ENCODE measurements at places on chromosomes 2 and 18. TPM values are rescaled to one million over a fixed set of nuclear protein-coding genes. Genes with fewer than 3 reads are reported as not detected.

FAM237A gene
- not detected for total RNA-seq

REG3A gene
- 2.9 TPM for total RNA-seq

NTSR2 gene
- not detected for total RNA-seq

- DNase-seq: no peak
Observed at GRCh38 chr2:99656994-99657393, 167.2 kb upstream of the REV1 start.

DNA sequence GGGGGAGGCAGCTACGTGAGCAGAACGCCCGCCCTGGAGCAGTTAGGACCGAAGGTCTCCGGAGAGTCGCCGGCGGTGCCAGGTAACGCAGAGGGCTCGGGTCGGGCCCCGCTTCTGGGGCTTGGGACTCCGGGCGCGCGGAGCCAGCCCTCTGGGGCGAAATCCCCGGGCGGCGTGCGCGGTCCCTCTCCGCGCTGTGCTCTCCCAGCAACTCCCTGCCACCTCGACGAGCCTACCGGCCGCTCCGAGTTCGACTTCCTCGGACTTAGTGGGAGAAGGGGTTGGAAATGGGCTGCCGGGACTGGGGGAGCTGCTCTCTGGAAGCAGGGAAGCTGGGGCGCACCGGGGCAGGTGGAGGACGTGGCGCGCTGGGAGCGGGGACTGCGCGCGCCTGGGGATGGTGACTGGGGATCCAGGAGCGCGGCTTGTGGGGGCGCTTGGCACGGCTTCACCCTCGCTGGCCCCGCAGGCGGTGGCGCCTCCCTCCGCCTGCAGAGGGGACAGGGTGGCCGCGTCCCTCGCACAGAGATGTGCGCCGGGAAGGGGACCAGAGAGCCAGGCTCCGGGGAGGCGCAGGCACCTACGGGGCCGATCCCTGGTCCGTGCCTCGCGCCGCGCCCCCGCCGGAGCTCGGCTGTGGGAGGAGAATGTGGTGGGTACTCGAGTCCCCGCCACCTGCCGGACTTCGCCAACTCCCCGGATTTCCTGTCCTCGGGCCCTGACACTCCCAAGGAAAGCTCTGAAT lies 688 bp downstream of the CDH20 start:
- DNase-seq: no peak

DNA sequence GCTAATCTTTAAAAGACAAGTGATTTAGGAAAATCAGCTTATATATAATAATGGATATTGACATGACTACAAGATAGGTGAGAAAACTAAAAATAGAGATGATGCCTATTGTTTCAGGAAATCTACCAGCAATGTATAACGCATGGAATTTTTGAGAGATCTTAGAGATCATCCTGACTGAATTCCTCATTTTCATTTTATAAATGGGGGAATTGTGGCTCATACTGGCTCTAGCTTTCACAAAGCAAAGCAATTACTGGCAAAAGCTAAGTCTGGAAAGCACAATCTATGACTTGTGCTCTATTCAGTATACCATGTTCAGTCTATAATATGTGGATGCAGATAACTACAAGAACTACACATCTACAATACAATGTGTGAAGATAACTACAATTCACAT lies 51.9 kb upstream of the FANCL start:
- no peak for DNase-seq

GRCh38 chr2:16303273-16303577 lies 362.4 kb downstream of the CYRIA start:
- DNase-seq: no peak

GRCh38 chr18:72613534-72613930 lies 69.4 kb upstream of the CBLN2 start:
- no peak for DNase-seq

DNA sequence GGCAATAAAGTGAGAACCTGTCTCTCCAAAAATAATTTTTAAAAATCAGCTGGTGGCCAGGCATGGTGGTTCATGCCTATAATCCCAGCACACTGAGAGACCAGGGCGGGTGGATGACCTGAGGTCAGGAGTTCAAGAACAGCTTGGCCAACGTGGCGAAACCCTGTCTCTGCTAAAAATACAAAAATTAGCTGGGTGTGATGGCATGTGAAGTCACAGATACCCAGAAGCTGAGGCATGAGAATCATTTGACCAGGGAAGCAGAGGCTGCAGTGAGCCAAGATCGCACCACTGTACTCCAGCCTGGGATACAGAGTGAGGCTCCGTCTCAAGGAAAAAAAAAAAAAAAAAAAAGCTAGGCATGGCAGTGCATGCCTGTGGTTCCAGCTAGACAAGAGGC lies 7.4 kb upstream of the GPR75 start:
- no peak for DNase-seq

- no peak for DNase-seq
Observed at GRCh38 chr2:8162552-8162951, 519.3 kb upstream of the ID2 start.

- no peak for DNase-seq
Observed at GRCh38 chr2:27572439-27572838, 10.4 kb upstream of the ZNF512 start.

GRCh38 chr2:139155991-139156390 lies 375.8 kb upstream of the NXPH2 start:
- no peak for DNase-seq
